ENCODE measurements at places on chromosomes 4 and X.

- no peaks in the 10 kb centered on the region for H3K36me3 ChIP-seq
- no peak overlapping the region for H3K4me3 ChIP-seq
These were observed 119.0 kb downstream of the RTL3 start for GRCh38 chrX:78540171-78540570.

- H3K27me3 ChIP-seq: no peaks in the 10 kb centered on the region
- H3K4me3 ChIP-seq: peak overlapping the region; percentile 39
- no peaks in the 10 kb centered on the region for H3K36me3 ChIP-seq
- no peak for DNase-seq
These were observed 21.9 kb downstream of the GPRIN3 start for GRCh38 chr4:89285745-89286144.

GRCh38 chrX:152798945-152799344 lies 29.5 kb upstream of the MAGEA6 start:
- H3K27ac ChIP-seq: no peak overlapping the region
- no peak overlapping the region for H3K4me3 ChIP-seq
- H3K4me1 ChIP-seq: no peaks in the 10 kb centered on the region
- H3K27me3 ChIP-seq: peaks cover 69% of the 10 kb centered on the region
- no peaks in the 10 kb centered on the region for H3K36me3 ChIP-seq

GRCh38 chr4:76311896-76312331 lies 5.4 kb downstream of the STBD1 start:
- DNase-seq: no peak
- no peaks in the 10 kb centered on the region for H3K27me3 ChIP-seq
- H3K36me3 ChIP-seq: peaks cover 13% of the 10 kb centered on the region

GRCh38 chr4:24515698-24516097 lies 68.7 kb downstream of the DHX15 start:
- H3K4me1 ChIP-seq: peaks cover 9% of the 10 kb centered on the region
- no peaks in the 10 kb centered on the region for H3K27me3 ChIP-seq
- H3K4me3 ChIP-seq: no peak overlapping the region

- no peak overlapping the region for H3K27ac ChIP-seq
- H3K4me1 ChIP-seq: no peaks in the 10 kb centered on the region
- no peak overlapping the region for H3K4me3 ChIP-seq
- no peak for DNase-seq
- no peaks in the 10 kb centered on the region for H3K36me3 ChIP-seq
These were observed 1629.1 kb upstream of the IGFBP7 start for GRCh38 chr4:58739275-58739674.

GRCh38 chr4:52959541-52959940 lies 97.4 kb downstream of the RASL11B start:
- no peak for DNase-seq
- no peaks in the 10 kb centered on the region for H3K27me3 ChIP-seq
